Uterus (tissue), 4 donors: ENCODE measurements at places on chromosomes 1 and 21. TPM values are rescaled to one million over a fixed set of nuclear protein-coding genes. Genes with fewer than 3 reads are reported as not detected.

- DNase-seq, result no peak
Measured at GRCh38 chr1:94438692-94439276, 20.6 kb downstream of the ABCD3 start.

DNA sequence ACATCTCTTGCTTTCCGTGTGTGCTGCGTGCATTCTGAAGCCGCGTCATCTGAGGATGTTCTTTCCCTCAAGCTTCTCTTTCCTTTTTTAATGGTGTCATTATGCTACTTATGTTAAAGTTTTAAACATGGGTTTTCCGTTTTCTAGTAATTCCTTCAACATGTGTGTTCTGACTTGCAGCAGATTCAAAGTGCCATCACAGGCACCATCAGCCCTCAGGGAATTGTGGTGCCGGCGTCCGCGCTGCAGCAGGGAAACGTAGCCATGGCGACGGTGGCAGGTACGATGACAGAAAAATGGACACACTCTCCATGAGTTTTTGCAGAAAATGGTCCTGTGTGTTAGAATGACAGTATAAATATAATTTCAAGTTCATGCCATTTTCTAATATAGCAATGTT is 42.4 kb downstream of the PKNOX1 start:
- no peak for DNase-seq

DNA sequence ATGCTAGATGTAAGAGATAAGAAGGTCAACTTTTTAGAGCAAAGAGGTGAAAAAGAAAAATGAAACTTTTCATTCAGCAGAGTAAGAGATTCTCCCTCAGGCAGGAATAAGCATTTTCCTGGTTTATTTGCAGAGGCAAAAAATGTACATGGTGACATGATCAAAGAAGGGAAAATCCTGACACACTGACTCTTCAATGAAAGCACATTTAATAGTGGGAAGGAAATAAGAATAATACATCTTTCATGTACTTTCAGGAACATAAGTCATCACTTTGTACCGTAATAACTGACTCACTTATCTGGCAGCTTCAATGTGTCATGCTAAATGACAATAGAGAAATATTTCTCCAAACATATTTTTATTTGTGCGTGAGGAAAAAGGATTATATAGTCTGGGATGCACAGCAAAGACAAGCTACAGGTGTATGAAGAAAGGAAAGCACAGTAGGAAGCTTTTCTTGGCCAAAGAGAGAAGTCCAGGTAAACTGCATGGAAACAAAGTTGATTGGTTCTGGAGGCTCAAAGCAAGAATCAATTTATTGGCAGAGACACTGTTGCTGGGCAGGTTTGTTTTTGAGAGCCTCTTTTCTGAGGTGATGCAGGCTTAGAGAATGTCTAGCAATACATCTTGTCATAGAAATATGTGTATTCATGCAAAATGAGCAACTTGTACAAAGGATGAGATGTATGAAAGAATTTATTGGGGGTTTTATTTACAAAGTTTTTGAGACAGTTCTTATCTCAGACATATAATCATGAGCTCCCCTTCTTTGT is 1409.0 kb downstream of the PLA2G4A start:
- no peak for DNase-seq

DNA sequence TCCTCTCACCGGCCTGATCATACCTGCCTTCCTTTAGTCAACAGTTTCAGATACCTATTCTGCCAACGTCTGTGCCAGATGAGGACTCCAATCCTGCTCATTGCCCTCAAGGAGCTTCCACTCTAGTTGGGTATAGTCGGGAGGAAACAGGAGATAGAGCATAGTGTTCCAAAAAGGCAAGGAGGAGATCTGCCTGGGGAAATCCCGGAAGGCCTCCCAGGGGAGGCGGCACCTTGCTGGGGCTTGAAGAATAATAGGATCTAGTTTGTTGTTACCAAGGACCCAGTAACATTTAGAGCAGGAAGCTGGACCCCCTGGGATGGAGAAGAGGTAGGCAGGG is 12.3 kb downstream of the LDLRAP1 start:
- DNase-seq, result no peak

Gene SCMH1
- 105 TPM for total RNA-seq

Gene RGSL1
- total RNA-seq, result not detected
